Activated CD4-positive, alpha-beta memory T cell treated with anti-CD3 and anti-CD28 coated beads, Interleukin-2, amount 10 ng/mL, durations not matched to agents 7 days and 5 days (primary cell): ENCODE measurements at places on chromosomes 3 and 15. TPM values are rescaled to one million over a fixed set of nuclear protein-coding genes. Genes with fewer than 3 reads are reported as not detected.

DNA sequence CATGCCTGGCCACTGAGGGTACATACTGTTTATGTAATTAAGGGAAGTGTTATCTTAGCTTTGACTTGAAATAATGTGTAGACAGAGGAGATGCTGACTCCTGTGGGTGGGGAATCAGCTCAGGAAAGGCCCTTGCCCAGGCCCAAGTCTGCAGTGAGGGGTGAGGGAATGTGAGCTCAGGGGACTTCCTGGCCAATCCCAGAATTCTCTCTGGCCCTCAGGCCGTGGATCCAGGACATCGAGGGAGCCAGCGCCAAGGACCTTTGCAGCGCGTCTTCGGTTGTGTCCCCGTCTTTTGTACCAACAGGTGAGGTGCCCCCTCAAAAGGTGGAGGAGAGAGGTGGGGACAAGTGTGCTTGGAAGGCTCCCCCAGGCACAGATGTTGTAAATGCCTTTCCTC, 6.4 kb downstream of the CIB1 start:
- peaks cover 35% of the 10 kb centered on the region for H3K4me1 ChIP-seq
- H3K36me3 ChIP-seq: peaks cover 47% of the 10 kb centered on the region
- H3K27ac ChIP-seq: no peak overlapping the region
- DNase-seq: no peak

- peak; percentile 87 for DNase-seq
- H3K27ac ChIP-seq: peak overlapping the region; percentile 80
- no peaks in the 10 kb centered on the region for H3K27me3 ChIP-seq
- H3K4me3 ChIP-seq: peak overlapping the region; percentile 38
- H3K4me1 ChIP-seq: peaks cover 83% of the 10 kb centered on the region
These were observed 68.9 kb upstream of the TNFSF10 start for GRCh38 chr3:172591876-172592771.

DNA sequence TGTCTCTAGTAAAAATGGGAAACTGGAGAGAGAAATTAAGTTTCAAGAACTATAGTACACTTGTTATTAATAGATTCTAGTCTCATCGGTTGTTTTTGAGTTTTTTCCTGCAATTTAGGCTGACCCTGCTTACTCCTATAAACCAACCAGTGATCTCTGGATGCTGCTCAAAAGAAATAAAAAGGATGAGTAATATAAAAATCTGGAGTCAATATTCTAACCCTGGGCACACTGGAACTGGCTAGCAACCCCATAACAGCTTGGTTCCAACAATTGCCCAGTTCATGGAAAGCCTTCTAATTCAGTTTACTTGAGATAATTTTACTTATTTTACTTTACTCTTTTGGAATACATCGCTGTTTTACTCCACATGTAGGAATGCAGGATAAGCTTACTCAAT, 211.6 kb downstream of the GBE1 start:
- DNase-seq: no peak
- peaks cover 4% of the 10 kb centered on the region for H3K36me3 ChIP-seq
- H3K4me3 ChIP-seq: no peak overlapping the region
- H3K27ac ChIP-seq: no peak overlapping the region

DNA sequence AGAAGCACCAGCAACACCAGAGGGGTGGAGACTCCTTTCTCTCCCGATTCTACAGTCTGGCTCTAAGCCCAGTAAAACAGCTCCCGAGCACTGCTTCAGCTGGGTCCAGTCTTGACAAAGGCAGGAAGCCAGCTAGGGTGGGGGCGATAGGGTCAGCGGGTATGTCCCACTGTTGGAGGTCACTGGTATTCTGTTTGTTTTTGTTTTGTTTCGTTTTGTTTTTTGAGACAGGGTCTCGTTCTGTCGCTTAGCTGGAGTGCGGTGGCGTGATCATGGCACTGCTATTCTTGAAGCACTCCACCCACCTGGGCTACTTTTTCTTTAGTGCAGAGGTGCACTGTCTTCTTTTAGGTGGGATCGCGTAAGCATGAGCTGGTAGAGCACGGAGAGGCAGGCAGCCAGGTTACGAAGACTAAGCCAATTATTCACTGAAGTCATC, 16.3 kb downstream of the GCSAM start:
- no peak overlapping the region for H3K4me3 ChIP-seq
- H3K36me3 ChIP-seq: peaks cover 10% of the 10 kb centered on the region
- H3K27me3 ChIP-seq: no peaks in the 10 kb centered on the region

DNA sequence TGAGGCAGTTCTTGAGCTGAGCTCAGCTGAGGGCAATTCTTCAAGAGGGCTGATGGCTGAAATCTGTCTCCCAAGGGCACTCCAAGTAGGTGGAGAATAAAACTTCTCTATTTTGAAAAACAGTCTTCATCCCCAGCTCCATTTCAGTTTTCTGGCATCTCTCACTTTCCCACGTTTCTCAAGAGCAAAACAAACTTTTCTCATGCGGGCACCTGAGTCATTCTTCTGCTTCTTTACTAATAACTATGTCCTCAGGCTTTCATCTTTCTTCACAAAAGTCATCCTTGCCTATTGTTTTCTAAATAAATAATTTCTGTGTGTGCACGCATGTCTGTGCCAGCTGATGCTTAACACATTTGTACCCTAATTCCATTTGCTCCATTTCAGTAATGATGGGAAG, 96.1 kb upstream of the NUDT16 start:
- no peak overlapping the region for H3K4me3 ChIP-seq
- DNase-seq: no peak
- H3K27ac ChIP-seq: no peak overlapping the region
- H3K36me3 ChIP-seq: no peaks in the 10 kb centered on the region

- no peak for DNase-seq
- H3K27ac ChIP-seq: no peak overlapping the region
- no peak overlapping the region for H3K4me3 ChIP-seq
- H3K36me3 ChIP-seq: no peaks in the 10 kb centered on the region
These were observed 260.7 kb downstream of the OPA1 start for GRCh38 chr3:193853511-193854219.

- no peaks in the 10 kb centered on the region for H3K27me3 ChIP-seq
- no peak overlapping the region for H3K4me3 ChIP-seq
- H3K36me3 ChIP-seq: peaks cover 3% of the 10 kb centered on the region
- H3K27ac ChIP-seq: no peak overlapping the region
These were observed 393.3 kb downstream of the TBC1D5 start for GRCh38 chr3:17349093-17349492.

GRCh38 chr3:52175416-52176179, 21.4 kb upstream of the POC1A start:
- no peak overlapping the region for H3K4me3 ChIP-seq
- DNase-seq: no peak
- peak overlapping the region; percentile 55 for H3K27ac ChIP-seq
- peaks cover 7% of the 10 kb centered on the region for H3K27me3 ChIP-seq
- no peaks in the 10 kb centered on the region for H3K36me3 ChIP-seq

- H3K4me3 ChIP-seq: peak overlapping the region; percentile 52
- peaks cover 48% of the 10 kb centered on the region for H3K4me1 ChIP-seq
- DNase-seq: no peak
These were observed 74.8 kb upstream of the POMGNT2 start for GRCh38 chr3:43180694-43181093.

DNA sequence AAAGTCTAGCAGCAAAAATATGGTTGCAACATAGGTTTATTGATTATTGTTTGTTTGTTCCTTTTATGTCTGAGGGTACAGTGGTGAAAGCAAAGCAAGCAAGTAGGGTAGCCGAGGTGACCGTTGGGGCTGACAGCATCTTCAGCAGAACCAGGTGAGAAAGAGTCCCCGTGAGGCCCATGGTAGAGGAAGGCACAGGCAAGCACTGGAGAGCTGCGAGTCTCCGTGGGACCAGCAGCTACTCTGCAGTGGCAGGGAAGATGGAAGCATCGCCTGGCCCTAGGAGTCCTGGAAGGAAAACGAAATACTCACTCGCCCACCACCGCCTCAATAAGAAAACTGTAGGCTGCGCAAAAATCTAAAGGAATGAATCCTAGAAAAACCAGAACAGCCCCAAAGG, 25.3 kb upstream of the GABRA5 start:
- H3K27me3 ChIP-seq: no peaks in the 10 kb centered on the region
- H3K36me3 ChIP-seq: no peaks in the 10 kb centered on the region
- no peaks in the 10 kb centered on the region for H3K4me1 ChIP-seq
- DNase-seq: no peak
- no peak overlapping the region for H3K27ac ChIP-seq
- no peak overlapping the region for H3K4me3 ChIP-seq

- peaks cover 2% of the 10 kb centered on the region for H3K36me3 ChIP-seq
- no peak overlapping the region for H3K27ac ChIP-seq
- H3K4me3 ChIP-seq: peak overlapping the region; percentile 91
- peaks cover 13% of the 10 kb centered on the region for H3K4me1 ChIP-seq
- DNase-seq: no peak
These were observed 155 bp downstream of the ACVR2B start for GRCh38 chr3:38453913-38454177.

- DNase-seq: no peak
- H3K4me1 ChIP-seq: no peaks in the 10 kb centered on the region
- no peaks in the 10 kb centered on the region for H3K27me3 ChIP-seq
- no peak overlapping the region for H3K27ac ChIP-seq
These were observed 329.7 kb upstream of the KCNMB2 start for GRCh38 chr3:178206521-178206920.

DNA sequence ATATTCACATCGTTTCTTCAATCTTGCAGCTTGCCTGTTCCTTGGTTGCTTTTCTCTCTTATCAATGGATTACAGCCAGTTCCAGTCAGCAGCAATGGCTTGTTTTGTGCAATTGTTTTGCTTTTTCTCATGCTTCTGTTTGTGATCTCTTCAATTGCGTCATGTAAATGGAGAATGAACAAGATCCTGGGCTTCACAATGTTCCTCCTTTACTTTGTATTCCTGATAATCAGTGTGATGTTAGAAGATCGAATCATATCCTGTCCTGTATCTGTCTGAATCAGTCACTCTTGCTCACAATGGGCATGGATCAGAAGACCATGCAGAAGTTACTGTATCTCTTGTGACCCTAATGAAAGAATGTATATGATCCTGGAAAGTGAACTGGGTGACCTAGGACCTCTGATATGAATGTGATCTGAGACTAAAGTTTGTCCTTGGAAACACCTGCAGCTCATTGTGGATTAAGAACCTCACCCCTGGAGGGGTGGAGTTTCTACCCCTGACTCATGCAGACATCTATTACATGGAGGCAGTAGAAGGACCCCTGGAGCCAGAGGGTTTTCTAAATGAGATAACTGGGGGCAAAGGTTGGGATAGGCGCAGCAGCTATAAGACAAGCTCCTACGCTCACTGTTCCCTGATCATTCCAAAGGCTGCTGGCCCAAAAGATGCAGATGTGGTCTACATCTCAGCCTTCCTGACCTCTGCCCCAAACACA, 32.2 kb downstream of the SLC24A1 start:
- H3K36me3 ChIP-seq: peaks cover 27% of the 10 kb centered on the region
- no peak overlapping the region for H3K27ac ChIP-seq
- H3K27me3 ChIP-seq: no peaks in the 10 kb centered on the region
- DNase-seq: no peak
- H3K4me1 ChIP-seq: peaks cover 15% of the 10 kb centered on the region

- no peak overlapping the region for H3K4me3 ChIP-seq
- no peak for DNase-seq
- peaks cover 21% of the 10 kb centered on the region for H3K4me1 ChIP-seq
- peaks cover 3% of the 10 kb centered on the region for H3K36me3 ChIP-seq
These were observed 24.7 kb downstream of the MYO5A start for GRCh38 chr15:52503788-52504496.

The ESYT3 gene
- 0.50 TPM for total RNA-seq

The SPATA12 gene
- not detected for total RNA-seq

The LIPC gene
- total RNA-seq: 0.60 TPM

The GCNT3 gene
- not detected for total RNA-seq

The RTP1 gene
- total RNA-seq: not detected

The HYPK gene
- total RNA-seq: 14.3 TPM

The MAGI1 gene
- total RNA-seq: 0.25 TPM

The LMAN1L gene
- total RNA-seq: 0.48 TPM

The MYZAP gene
- total RNA-seq: 0.18 TPM

The EAF2 gene
- 21.4 TPM for total RNA-seq

The HCN4 gene
- total RNA-seq: not detected

The APOD gene
- not detected for total RNA-seq

The TBL1XR1 gene
- total RNA-seq: 187 TPM

The ACTRT3 gene
- total RNA-seq: 0.58 TPM

The SNRPN gene
- 61.1 TPM for total RNA-seq

The TRIM42 gene
- not detected for total RNA-seq

The GABRA5 gene
- total RNA-seq: not detected

The ITPKA gene
- 0.30 TPM for total RNA-seq
